Activated B cell treated with CpG ODN at 0.5 μM for 24 hours (primary cell): ENCODE measurements at places on chromosomes 7 and 10. TPM values are rescaled to one million over a fixed set of nuclear protein-coding genes. Genes with fewer than 3 reads are reported as not detected.

The GIMAP4 gene
- total RNA-seq: 0.29 and 0.40 TPM in 2 replicates

The TNRC18 gene
- 55.0 and 57.2 TPM in 2 replicates for total RNA-seq

The ENTPD7 gene
- total RNA-seq: 5.2 and 6.2 TPM in 2 replicates

The HOXA6 gene
- total RNA-seq: not detected in 2 replicates

The NRCAM gene
- 1.6 and 2.2 TPM in 2 replicates for total RNA-seq

The CLCN1 gene
- total RNA-seq: not detected in 2 replicates

The RET gene
- total RNA-seq: 0.05 TPM in 1 of 2 replicates, not detected in the other

The SH2D4B gene
- 0.07 TPM in 1 of 2 replicates, not detected in the other for total RNA-seq

The TCERG1L gene
- total RNA-seq: not detected in 2 replicates

The CCL26 gene
- total RNA-seq: not detected in 2 replicates

The OR6V1 gene
- total RNA-seq: not detected in 2 replicates

The LRIT1 gene
- total RNA-seq: not detected in 2 replicates

The CYP17A1 gene
- not detected in 2 replicates for total RNA-seq

The NXPH1 gene
- total RNA-seq: not detected in 2 replicates

The EPHA1 gene
- not detected in 2 replicates for total RNA-seq

The OR2A12 gene
- total RNA-seq: not detected in 2 replicates

The ANXA8 gene
- not detected in 2 replicates for total RNA-seq

The IFIT1B gene
- not detected in 2 replicates for total RNA-seq

The TET1 gene
- 0.54 and 0.69 TPM in 2 replicates for total RNA-seq

The IFIT3 gene
- 3.2 TPM in 2 replicates for total RNA-seq

The ZPBP gene
- not detected in 2 replicates for total RNA-seq
